ENCODE measurements at places on chromosomes 5 and 9.
A peak's percentile ranks its signal among the peaks of the same experiment; 100 is the strongest.

DNA sequence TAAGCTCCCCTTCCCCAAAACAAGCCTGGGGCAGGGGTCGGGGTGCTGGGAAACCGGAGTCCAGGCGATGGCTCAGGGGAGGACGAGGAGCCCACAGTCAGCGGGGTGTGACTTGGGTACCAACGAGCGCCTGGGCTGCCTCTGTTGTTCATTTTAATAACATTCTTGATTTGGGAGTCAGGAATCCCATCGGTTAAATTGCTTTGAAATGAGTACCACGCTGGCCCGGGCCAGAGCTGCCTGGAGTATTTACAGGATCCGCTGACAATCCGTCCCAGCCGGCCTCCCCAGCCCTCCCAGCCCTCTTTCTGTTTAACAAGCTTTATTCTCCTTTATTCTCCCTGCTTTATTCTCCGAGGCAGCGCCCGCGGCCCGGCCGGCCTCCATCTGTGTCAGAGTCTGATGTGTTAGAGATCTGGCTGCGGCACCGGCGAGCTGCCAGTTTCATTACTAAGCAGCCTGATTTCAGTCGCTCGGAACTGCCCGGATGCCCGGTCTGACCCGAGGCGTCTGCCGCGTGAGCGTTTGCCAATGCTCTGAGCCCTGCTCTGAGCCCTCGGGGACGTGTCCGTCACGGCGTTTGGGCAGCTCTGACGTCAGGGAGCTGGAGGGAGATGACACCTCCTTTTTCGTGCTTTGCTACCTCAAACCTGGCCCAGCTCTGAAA is 16.5 kb upstream of the QRFP start:
- no peak for DNase-seq

- peak; percentile 57 for DNase-seq
Measured at GRCh38 chr9:2026220-2026997, 11.3 kb downstream of the SMARCA2 start.

DNA sequence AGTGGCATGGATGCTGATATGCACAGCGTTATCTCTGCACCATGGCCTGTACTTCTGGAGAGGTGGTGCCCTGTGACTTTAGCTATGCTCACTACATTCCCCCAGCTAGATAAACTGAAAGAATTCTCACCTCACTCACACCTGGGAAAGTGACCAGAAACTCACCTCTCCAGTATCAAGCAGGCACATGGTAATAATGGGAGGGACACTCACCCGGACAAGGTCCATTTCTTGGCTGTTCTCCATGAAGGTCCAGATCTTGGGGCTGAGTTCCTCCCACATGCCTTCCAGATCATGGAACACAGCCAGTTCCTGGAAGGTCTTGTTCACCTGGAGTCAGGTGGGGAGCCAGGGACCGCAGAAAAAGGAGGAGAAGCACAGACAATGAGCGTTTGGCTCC is 72.8 kb downstream of the NIPSNAP3B start:
- no peak for DNase-seq

- peak; percentile 3 for DNase-seq
Measured at GRCh38 chr5:115377468-115378217, 81.2 kb upstream of the CCDC112 start.

DNA sequence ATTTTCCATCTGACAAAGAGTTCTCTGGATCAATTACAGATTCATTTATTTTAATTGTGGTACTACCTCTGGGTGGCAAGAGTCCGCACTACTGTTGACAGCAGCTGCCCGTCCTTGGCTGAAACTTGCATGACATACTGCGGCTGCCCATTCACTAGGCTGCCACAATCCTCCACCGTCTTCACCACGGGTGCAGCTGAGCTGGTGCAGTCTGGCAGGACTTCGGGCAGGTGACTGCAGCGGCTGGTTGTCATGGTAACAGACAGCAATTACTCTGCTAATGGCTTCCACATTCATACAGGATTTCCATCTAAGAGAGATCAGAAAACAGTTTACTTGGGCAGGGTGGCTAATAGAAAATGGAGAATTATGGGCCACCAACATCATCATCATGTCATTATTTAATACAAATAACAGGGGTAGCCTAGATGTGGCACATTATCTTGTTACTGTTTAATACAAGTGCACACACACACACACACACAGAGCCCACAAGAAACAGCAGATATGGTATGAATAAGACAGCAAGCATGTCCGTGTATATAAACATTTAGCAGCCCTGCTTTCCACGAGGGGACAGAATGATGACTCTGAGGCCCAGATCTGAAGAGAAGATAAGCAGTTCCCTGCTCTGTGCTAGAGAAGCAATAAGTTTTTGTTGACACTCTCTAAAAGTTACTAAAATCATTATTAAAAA is 112.3 kb downstream of the MARCHF3 start:
- no peak for DNase-seq

DNA sequence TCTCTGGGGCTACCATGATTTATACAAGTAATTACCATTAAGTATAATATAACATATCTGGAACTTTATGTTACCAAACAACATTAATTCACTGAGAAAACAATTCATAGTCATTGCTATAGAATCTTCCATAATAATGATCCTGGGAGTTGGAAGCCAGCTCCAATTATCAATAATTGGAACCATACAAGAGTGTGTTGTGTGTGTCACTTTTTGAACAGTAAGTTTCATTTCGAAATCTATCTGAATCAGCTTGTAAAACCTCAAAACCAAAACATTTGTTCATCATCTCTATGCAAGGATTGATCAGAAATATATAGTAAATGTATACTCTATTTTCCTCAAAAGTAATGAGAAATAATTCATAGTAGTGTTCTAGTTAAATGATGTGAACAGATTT is 348.1 kb downstream of the ARL15 start:
- DNase-seq: no peak

GRCh38 chr5:43985411-43985810 is 382.4 kb downstream of the NNT start:
- no peak for DNase-seq

DNA sequence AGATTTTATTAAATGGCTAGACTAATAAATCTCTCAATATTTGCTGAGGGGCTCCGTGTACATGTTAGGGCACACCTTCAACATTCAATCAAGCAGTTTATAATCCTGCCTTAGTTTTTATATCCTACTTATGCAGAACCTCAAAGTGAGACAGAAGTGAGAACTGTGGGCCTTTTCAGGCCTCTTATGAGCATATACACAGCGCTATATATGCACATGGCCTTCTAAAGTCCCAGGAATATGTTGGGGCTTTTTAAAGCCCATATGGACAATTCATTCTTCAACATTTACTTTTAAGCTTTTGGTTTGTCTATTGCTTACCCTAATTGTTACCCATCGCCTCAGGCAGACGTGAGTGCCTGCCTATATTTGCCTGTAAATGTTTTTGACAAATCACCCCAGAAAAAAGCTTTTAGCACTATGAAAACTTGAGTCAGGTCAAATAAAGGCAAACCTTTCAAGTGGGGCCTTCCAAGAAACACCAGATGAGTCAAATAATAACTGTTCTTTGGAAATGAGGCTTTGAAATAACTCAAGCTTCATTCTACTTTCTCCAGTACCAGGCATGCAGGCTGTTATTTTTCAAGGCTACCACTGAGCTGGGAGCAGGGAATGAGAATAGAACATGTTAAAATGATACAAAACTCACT is 58.2 kb downstream of the ESM1 start:
- DNase-seq: no peak

GRCh38 chr9:105051897-105052296 is 123.9 kb upstream of the ABCA1 start:
- peak; percentile 7 for DNase-seq

DNA sequence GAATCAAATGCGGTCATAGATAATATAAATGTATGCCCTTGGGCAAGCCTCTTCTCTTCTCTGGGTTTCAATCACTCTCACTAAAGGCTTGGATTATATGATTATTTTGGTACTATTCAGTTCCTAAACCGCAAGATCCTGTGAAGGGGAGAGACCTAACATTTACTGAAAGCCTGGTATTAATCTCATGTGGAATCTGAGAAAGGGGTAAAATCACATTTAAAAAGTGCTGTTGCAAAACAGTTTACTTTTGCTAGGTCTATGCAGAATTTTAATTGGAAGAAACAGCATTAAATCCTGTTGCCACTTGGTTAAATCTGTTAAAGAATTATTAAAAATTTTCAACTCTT is 50.7 kb downstream of the SLC44A1 start:
- no peak for DNase-seq

DNA sequence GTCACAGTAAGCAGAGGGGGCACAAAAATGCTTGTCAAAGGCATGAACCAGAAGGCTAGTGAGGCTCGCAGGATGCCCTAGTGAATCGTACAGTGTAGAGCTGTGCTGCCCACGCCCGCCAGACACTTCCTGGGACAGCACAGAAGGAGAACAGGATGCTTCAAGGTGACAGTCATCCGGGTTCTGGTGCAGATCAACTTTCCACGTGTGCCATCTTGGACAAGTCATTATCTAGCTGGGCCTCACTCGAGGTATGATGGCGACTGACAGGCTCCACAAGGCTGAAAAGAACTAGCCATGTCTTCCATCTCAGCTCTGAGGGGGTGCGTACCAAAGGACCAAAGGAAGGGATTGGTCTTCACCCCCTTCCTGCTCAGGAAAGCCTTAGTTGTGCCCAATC is 14.0 kb downstream of the SPRY4 start:
- DNase-seq: no peak

DNA sequence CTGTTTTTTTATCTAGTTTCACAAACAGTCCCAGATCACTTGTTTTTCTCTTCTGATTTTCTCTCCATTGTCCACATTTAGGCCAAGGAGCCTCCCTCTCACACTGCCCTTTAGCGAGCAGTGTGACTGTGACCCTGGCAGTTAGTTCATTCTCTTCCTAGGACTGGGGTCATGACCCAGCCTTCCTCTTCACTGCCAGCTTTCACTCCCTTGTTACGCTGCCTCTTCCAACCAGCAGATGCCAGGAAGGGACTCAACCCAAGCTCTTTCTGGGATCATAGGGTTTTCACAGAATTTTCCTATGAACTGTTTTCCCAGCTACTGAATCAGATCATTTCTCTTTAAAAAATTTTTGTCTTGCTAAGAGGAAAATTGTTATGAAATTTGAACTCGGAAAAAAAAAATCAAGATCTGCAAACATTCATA is 70.9 kb downstream of the LMNB1 start:
- no peak for DNase-seq

DNA sequence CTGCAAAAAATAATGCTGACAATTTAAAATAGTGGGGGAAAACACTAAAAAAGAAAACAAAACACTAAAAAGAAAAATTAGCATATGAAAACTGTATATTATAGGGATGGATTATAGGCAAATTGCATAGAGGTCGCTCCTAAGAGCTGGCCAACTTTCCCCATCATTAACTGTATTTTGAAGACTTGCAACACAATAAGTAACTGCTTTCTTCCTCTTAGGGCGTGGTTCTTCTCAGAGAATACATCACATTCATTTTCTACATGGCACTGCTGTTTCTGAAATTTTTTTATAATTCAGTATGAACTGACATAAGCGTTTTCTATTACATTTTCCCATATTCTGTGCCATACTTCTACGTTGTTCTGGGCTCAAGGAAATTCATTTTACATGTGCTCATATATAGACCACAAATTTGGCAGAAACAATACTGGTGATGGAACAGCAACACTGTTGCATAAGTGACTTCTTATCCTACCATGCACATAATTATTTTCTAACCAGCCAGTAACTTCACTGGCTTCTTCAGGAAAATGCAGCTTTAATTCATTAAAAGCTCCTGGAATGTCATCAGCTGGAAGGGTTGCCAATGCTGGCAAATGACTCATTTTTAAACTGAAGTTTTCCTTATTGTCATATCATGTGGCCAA is 171.2 kb upstream of the DMAC1 start:
- no peak for DNase-seq

DNA sequence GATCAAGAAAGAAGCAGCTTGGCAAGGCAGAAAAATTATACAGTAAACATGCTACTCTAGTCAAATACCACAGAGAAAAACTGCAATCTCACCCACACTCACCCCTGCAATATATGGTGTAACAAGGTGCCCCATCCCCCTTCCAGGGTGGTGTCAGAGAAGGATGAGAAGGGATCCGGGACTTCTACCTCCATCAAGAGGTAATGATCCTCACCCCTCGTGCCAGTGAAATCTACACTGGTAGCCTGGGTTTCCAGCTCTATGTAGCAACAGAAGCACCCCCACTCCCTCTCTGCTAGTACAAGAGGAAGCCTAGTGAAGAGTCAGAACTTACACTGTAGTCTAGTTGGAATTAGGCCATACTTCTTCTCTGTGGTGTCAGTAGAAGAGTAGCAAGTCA is 18.9 kb downstream of the SLCO4C1 start:
- DNase-seq: no peak

GRCh38 chr5:135846311-135846710 is 11.8 kb downstream of the SLC25A48 start:
- no peak for DNase-seq

DNA sequence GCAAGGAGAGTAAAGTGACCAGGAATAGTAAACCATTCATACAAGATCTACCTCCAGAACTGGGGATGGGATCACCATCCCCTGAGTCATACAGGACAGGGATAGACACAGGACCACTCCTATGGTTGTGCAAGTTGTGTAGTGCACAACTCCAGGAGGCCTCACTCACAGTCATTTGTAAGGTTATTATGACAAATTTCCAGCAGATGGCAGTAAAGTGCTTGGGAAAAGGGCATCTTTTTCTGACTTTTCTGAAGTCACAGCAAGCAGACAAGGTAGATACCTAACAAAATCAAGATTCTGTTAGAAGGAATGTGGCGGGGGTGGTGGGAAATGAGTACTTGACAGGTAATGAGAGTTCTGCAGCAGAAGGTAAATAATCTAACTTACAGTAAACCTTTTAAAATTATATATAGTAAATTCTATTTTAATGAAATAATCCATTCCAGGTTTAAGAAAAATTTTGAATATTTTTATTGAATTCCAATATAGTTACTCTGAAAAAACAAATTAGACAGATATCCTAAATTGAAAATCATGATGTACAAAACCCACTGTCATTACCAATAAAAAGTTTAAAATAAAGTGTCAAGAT is 16.7 kb upstream of the KIF27 start:
- peak; percentile 83 for DNase-seq

- no peak for DNase-seq
Measured at GRCh38 chr9:35556776-35557175, 48.3 kb upstream of the TESK1 start.

- DNase-seq: no peak
Measured at GRCh38 chr9:106880863-106881262, 17.9 kb downstream of the ZNF462 start.

- DNase-seq: no peak
Measured at GRCh38 chr5:9742848-9743247, 112.7 kb upstream of the TAS2R1 start.
